ENCODE measurements at places on chromosomes 7 and 10.

DNA sequence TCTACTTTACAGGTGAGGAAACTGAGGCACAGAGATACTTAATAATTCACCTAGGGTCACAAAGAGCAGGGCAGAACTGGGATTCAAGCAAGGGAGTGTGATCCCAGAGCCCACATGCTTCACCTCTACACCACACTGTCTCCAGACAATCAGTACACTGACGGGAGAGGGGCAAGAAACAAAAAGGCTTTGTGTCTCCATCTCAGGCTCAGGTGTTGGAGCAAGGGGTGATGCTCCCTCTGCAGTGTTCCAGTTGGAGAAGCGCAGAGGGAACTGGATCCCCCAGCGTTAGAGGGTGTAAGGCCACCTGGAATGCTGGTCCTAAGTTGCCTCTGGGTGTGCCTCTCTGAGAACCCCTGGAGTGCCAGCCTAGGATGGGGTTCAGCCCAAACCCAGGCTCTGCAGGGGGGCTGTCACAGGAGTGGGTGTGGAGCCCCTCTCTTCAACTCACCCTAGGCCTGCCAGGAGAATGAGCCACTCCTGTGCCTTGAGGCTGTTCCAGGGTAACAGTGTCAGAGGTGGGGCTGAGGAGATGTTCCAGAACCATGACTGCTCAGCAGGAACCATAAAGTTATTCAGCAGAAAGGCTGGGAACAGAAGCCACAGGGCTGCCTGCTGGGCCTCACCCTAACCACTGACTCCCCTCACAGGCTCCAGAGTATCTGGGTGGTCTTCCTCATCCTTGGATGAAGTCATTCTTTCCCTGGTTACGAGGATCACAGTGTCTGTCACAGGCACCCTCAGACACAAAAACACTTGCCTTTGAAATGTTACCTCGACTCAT, 5.5 kb downstream of the RBP4 start:
- no peak for DNase-seq

GRCh38 chr10:125130260-125130659, 30.1 kb downstream of the CTBP2 start:
- DNase-seq: no peak

DNA sequence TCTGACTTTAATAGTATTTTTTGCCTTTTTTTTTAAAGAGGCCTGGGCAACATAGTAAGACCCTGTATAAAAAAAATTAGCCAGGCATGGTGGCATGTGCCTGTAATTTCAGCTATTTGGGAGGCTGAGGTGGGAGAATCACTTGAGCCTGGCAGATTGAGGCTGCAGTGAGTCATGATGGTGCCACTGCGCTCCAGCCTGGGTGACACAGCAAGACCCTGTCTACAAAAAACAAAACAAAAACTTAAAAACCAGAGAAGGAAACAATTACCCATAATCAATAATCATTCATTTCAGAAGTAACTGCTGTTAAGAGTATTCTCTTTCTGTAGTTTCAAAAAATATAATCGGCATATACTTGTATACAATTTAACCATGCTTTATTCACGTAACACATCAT, 28.0 kb downstream of the VPS26A start:
- no peak for DNase-seq

DNA sequence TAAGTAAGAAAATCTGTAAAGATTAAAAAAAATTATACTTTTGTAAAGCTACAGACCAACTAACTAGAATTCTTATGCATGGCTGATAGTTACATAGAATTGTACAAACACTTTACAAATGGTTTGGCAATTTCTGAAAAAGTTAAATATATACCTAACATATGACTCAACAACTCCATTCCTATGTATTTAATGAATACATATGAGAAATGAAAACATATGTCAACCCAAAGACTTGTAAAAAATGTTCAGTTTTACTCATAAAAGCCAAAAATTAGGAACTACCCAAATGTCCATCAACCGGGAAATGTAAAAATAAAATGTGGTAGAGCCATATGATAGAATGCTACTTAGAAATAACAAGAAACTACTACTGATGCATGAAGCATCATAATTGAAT, 152.6 kb upstream of the NRG3 start:
- DNase-seq: no peak

DNA sequence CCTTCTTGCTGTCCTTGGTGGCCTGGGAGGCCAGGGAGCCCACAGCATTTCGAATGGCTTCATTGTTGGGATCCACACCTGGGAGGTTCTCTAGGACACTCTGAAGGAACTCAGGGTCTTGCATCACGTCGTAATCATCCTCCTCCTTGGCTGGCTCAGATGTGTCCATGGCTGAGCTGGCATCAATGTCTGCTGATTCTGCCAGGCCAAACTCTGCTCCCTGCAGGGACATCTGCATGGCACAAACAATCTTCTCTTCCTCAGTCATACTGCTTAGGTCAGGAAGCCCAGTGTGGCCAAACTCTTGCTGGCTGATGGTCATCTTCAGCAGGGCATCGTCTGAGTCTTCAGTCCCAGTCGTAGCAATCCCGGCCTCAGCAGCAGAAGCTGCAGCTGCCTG, 34.9 kb upstream of the PLCE1 start:
- no peak for DNase-seq

GRCh38 chr7:78047800-78048199, 249.2 kb downstream of the PHTF2 start:
- no peak for DNase-seq

DNA sequence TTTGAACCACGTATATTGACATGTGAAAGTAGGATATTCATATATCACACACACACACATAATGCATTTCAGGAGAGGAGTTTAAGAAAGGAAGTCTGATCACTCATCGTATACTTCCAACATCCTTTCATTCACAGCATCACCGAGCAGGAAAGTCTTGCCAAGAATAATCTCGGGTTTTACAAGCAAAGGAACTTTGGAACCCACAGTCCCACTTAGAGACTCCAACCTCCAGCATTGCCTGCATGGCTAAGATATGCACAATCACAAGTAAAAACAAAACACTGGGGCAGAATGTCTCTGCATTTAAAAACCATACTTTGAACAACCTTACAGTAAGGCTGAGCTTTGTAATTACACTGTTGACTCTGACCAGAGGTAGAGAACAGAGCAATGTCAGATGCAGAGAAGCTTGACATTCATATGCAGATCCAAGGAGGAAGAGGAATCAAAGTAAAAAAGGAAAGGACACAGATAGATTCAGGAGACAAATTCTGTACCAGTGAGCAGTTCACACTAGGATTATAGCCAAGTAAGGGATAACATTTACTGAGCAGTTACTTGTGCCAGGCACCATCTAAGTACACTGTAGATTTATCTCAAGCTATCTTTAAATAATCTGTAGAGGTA, 14.8 kb downstream of the THSD7A start:
- no peak for DNase-seq

- no peak for DNase-seq
Observed at GRCh38 chr7:7719236-7719635, 829 bp upstream of the RPA3 start.

GRCh38 chr7:84800846-84801245, 386.0 kb downstream of the SEMA3D start:
- no peak for DNase-seq

DNA sequence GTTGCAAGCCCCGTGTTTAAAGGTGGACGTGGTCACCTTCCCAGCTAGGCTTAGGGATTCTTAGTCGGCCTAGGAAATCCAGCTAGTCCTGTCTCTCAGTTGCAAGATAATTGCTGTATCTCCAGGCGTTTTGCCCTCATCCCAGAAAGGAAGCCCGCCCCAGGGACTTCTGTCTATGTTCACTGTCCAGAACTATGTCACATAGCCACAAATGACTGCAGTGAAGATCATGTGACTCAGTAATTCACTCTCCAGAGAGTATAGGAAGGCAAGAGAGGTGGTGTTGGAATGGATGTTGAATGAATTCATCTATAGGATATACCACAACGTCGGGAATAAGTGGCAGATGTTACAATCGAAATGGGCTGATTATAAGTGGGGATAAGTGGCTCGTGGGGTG, 349 bp upstream of the ERVW-1 start:
- DNase-seq: no peak

GRCh38 chr10:3805791-3806461, 20.9 kb upstream of the KLF6 start:
- DNase-seq: peak; percentile 69

- no peak for DNase-seq
Observed at GRCh38 chr10:22699976-22700375, 14.4 kb downstream of the PIP4K2A start.

GRCh38 chr7:45653209-45653907, 79.2 kb downstream of the ADCY1 start:
- DNase-seq: no peak

DNA sequence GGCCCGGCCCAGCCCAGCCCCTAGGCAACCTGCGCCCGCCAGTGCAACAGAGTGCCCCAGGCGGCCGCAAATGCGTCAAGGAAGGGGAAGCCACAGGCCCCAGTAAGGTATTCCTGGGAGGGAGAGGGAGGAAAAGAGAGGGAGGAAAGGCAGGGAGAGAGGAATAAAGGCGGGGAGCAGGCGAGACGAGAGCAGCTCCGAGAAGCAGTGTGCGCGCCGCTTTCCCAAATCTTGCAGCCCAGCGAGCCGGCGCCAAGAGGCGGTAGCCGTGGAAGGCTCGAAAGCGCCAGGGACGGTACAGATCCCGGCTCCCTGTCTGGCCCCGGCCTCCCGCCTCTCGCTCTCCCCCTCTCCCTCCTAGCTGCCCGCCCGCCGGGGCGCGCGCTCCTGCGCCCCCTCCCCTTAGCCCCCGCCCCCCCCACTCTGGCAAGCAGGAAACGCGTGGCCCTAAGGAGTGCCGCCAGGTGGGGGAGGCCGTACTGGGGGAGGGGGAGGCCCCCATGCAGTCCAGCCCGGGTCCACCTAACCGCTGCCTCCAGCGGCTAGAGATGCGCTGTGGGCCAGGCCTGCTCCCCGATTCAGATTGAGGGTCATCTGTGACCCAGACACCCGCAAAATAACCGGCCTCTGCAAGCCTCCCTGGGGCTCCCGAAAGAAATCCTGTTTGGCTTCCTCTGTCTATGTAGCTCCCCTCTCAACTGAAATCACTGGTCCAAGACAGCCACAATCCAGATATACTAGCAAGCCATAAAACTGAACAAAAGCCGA, 4.3 kb downstream of the HOXA10 start:
- DNase-seq: peak; percentile 69

DNA sequence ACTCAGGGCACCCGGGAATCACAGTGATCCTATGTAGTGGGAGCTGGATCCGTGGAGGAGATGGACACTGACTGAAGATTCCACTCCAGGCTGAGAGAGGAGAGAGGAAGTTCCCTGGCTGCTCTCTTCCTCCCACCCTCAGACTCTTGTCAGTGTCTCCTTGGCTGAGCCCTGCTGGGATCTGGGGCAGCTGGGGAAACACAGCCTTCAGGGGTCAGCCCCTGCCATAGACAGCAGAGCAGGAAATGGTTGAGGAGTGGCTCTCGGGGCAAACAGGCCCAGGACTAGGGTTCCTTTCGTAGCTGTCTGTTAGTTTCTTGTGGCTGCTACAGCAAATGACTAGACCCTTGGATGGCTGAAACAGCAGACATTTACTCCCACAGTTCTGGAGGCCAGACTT, 174.4 kb upstream of the BMPER start:
- no peak for DNase-seq

DNA sequence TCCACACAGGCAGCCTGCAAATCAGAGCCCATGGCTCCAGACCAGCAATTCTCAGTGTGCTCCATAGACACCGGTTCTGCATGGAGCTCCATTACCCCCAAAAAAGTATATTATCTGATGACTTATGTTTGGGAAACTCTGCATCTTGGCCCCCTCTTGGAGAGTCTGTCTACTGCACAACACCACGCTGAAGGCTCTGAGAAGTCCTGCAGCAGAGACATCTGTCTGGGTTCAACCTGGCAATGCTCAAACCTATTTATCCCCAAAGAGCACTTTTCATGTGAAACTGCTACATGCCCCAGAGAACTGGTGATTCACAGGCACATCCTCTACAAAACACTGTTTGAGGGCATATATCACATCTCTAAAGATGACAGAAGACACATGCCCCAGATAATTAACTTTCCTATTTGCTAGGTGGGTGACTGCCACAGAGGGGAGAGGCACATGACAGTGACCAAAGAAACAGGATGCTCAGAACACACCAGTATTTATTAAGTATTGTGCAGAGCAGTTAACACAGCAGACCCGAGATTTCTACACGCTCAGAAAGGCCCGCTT, 83.8 kb downstream of the DLG5 start:
- DNase-seq: no peak

DNA sequence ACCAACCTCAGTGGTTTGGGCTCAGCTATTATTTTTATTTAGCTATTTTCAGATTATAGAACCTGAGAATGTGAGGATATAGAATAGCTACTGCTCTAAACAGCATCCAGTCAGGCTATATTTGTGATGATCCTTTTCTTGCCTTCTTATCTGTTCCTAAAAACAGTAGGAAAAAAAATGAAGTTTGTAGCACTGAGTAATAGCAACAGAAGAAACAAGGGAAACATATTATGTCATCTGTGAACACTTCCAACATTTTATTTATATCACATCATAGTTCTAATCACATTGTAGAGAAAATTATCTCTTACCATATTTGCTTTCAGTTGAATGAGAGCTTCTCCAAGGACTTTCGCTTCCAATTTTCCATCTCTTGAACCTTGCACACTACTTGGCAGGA, 229.6 kb upstream of the PTPRZ1 start:
- DNase-seq: no peak

- peak; percentile 30 for DNase-seq
Observed at GRCh38 chr10:47050618-47051455, 139.6 kb downstream of the PTPN20 start.
